Pulmonary artery endothelial cell (primary cell): ENCODE measurements at places on chromosomes 3 and 15.

- DNase-seq = no peak
Measured at GRCh38 chr3:57036952-57037351, 23.5 kb upstream of the SPATA12 start.

DNA sequence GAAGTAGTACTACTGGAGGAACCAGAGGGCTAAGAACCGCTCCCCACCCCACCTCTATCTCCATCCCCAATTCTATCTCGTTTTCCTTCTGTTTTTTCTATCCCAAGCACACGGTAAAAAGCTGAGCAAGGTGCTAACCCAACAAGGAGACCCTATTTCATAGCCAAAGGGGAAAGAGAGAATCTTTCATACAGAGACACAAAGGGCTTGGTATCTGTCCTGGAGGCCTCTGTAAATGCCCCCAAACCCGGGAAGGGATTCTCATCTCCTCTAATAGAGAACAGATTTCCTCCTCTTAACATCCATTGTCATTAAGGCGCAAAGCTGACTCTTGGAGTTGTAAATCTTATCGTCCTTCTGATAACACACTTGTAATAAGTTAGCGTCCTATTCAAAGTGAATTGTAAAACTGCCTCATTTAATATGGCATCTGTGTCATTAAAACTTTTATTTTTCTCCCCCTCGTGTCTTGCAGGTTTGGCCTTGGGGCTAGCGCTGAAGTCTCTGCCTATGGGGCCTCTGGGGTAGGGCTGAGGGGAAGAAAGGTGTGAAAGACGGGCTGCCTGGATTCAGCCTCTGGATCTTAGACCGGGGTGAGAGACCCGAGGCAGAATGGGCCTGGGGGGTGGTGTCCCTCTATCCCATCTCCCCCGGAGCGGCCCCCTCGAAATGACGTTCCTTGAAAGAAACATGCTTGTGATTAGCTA is 12.1 kb downstream of the NR2F2 start:
- no peak for DNase-seq

DNA sequence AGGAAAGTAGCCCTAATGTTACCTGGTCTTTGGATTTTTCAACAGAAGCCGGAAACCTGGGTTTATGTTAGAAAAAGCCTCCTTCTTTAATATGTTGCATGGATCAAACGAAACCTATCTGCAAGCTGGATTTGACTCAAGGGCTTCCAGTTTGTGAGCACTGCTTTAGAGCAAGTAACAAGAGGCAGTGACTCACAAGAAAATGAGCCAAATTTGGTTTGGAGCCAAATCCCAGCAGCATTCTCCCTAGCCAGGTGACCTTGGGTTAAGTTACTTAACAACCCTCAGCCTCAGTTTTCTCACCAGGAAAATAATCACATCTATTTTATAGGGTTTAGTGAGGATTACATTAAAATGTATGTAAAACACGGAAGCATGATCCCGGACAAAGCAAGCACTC is 215.2 kb upstream of the PRICKLE2 start:
- no peak for DNase-seq

GRCh38 chr15:75008629-75009326 is 13.4 kb downstream of the SCAMP5 start:
- DNase-seq = no peak

DNA sequence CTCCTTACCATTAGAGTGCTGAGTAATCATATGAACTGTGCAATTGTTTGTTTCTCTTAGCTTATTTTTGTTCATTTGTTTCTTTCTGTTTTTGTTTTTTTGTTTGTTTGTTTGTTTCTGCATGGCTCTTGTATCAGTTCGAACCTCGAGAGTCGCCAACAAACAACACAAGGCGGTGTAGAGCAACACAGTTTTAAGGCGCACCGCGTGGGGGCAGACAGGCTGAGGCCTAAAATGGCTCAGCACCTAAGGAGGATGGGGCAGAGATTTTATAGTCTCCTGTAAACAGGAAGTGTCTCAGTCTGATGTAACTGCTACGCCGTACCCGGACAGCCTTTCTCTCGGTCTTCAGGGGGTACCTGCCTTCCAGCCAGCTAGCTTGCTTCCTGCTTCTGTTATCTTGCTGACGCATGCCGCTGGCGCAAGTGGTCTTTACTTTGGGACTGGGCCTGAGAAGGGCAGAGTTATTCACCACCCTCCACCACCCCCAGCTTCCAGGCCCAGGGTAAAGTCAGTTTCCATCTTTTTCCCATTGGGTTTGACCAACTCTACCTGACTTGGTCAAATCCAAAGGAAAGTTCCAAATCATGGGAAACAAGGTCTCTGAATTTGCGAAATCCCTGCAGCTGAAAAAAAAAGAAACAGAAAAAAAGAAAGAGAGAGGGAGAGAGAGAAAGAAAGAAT is 25.8 kb upstream of the MFGE8 start:
- DNase-seq = no peak

DNA sequence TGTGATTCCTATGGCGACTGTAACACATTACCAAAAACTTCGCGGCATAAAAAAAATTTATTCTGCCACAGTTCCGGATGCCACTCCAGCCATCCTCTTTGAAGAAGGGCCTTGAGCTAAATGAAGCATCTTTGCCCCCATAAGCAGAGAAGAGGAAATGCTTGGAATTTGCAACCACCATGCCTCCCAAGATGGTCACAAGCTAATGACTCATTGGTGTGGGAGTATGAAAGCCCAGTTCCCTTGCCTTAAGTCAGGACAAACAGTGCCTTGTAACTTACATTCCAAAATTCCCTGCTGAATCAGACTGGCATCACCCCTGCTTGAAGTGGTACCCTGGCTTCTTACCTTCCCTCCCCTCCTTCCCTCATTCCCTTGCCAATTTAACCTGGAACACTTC is 1077.4 kb downstream of the EPHA3 start:
- DNase-seq = no peak

- no peak for DNase-seq
Measured at GRCh38 chr3:118526758-118527513, 507.7 kb downstream of the IGSF11 start.

GRCh38 chr15:72758182-72758581 is 25.4 kb downstream of the ADPGK start:
- peak; percentile 64 for DNase-seq

DNA sequence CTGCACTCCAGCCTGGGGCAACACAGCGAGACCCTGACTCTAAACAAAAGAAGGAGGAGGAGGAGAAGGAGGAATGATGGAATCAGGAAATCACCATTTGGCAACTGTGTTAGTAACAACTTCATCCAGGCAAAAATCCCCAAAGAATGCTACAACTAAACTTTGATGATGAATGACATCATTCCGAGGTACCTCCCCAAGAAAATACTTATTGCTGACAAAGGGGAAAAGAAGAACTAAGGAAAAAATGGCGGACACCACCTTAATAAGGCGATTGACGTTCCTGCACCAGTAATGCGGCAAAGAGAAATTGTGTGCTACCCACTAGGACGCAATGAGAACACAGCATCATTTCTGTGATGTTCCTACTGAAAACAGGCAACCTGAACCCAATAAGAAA is 78.2 kb upstream of the SLC6A11 start:
- no peak for DNase-seq

DNA sequence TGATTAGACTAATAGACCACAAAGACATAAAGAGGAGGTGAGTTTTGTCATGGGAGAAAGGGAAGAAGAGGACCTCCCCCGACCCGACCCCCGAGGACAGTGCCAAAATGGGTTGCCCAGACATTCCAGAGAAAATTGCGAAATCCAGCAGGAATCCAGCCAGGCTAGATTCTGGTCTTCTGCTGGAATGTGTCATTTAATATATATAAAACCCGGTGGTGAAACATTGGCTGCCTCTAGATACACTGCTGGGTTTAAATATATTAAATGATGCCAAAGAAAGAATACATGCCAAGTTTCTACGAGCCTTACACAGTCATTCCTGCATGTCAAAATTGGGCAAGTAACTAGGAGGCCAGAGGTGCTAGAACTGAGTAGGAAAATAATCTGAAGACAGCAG is 45.3 kb upstream of the SPESP1 start:
- DNase-seq = no peak

GRCh38 chr3:38878646-38879045 is 62.6 kb upstream of the SCN10A start:
- DNase-seq = no peak

DNA sequence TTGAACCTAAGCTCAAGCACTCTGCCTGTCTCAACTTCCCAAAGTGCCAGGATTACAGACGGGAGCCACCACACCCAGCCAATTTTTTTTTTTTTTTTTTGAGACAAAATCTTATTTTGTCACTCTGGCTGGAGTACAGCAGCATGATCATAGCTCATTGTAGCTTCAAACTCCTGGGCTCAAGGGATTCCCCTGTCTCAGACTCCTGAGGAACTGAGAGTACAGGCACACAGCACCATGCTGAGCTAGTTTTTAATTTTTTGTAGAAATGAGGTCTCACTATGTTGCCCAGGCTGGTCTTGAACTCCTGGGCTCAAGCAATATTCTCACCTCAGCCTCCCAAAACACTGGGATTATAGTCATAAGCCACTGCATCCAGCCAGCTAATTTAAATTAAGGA is 36.8 kb upstream of the SUCLG2 start:
- DNase-seq = no peak

GRCh38 chr3:114687151-114687550 is 393.3 kb downstream of the TIGIT start:
- DNase-seq = no peak

DNA sequence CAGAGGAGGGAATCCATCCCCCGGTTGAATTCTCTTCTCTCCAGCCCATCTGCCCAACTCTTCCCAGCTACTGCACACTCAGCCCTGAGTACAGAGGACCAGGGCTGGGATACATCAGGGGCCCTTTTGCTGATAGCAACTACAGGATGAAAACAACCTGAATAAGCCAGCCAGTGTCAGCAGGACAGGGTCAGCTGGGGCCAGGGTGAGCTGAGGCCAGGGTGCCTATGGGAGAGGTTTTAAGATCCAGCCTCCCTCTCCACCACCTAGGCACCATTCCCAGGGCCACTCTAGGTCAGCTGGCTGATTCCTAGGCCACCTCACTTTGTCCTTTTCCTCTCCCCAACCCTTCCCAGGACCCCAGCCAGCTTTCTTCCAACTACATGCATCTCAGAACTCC is 83.8 kb downstream of the MRPL46 start:
- DNase-seq = no peak

GRCh38 chr3:13301286-13301987 is 118.7 kb downstream of the NUP210 start:
- DNase-seq = no peak

- no peak for DNase-seq
Measured at GRCh38 chr15:92402751-92403150, 9.1 kb downstream of the ST8SIA2 start.

DNA sequence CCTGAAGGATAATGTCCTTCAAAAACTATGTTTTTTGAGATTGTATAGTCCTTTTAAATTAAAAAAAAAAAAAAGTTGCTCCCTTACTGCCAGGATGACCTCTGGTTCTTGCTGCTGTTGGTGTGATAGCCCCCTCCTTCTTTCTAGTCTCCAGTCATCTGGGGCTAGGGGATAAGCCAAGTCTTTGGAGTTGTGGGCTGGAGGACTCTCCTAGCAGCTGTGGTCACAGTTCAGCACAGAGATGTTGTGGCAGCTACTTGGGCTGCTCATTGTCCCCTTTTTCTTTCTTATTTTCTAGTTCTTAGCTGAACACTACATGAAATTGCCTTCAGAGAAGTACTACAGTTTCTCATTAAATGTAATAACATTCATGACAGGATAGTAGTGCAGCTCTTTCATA is 39.2 kb upstream of the APH1B start:
- DNase-seq = no peak

DNA sequence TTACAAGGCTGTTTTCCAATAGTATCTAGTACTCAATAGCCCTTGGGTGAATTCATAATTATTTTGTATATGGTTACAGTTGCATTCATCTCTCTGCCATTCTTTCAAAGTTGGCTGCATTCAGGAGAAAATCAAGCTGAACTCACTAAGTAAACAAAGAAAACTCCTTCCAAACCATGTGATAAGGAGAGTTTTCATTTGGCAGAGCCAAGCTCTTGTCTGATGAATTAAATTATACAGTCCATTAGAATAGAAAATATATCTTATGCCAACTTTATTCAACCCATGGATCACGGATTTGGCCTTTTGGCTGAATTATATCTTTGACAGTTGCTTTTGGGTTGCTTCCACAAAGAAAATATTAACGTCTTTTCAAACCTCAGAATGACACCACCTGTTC is 272.3 kb upstream of the ROBO1 start:
- no peak for DNase-seq

- no peak for DNase-seq
Measured at GRCh38 chr3:163915280-163915679, 1163.0 kb downstream of the SI start.

DNA sequence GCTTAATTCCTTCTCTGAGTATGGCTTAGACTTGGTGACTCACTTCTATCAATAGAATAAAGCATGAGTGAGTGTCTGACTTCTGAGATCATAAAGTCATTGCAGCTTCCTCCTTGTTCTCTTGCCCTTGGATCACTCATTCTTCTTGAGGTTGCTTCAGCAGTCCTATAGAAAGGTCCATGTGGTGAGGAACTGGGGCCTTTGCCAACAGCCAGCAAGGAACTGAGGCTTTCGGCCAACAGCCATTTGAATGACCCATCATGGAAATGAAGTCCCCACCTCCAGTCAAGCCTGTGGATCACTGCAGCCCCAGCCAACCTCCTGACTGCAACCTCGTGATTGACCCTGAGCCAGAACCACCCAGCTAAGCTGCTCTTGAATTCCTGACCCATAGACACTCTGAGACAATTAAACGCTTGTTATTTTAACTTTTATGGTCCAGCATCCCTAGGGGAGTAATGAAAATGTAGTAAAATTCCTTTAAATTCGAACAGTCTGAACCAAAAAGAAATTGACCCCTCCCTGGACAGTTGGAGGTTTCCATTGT is 84.5 kb downstream of the WDR76 start:
- peak; percentile 79 for DNase-seq

DNA sequence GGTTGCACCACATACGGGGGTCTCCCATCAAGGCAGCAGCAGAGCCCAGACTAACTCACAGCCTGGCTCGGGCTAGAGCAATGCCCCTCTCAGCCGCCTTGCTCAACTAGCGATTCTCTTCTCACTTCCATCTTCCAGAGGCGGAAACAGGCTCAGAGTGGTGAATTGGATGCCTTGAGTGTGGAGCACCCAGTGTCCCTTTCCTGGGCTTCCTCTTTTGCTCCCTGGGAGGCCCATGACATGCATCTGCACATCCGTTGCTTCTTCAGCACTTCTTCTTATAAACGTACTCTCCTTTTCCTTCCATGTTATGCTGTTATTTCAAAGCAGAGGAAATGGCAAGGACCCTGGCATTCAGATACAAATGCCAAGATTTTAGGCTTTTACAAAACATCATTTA is 2.1 kb upstream of the IQSEC1 start:
- DNase-seq = no peak

DNA sequence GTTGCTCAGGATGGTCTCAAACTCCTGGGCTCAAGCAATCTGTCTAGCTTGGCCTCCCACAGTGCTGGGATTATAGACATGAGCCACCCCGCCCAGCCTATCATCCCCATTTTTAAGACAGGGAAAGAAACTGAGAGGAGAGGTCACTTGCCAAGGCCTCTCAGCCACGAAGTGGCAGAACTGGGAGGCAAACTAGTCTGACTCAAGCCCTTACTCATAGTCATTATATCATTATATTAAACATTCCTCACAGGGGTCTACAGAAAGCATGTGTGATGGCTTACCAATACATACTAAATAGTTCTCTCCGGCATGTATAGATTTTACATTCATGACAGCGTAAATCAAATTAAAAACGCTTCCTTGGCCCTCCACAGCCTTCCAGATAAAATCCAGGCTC is 62.0 kb upstream of the ZBTB38 start:
- DNase-seq = no peak
